AG04450 (cell line): ENCODE measurements at places on chromosomes 2 and 18.

DNA sequence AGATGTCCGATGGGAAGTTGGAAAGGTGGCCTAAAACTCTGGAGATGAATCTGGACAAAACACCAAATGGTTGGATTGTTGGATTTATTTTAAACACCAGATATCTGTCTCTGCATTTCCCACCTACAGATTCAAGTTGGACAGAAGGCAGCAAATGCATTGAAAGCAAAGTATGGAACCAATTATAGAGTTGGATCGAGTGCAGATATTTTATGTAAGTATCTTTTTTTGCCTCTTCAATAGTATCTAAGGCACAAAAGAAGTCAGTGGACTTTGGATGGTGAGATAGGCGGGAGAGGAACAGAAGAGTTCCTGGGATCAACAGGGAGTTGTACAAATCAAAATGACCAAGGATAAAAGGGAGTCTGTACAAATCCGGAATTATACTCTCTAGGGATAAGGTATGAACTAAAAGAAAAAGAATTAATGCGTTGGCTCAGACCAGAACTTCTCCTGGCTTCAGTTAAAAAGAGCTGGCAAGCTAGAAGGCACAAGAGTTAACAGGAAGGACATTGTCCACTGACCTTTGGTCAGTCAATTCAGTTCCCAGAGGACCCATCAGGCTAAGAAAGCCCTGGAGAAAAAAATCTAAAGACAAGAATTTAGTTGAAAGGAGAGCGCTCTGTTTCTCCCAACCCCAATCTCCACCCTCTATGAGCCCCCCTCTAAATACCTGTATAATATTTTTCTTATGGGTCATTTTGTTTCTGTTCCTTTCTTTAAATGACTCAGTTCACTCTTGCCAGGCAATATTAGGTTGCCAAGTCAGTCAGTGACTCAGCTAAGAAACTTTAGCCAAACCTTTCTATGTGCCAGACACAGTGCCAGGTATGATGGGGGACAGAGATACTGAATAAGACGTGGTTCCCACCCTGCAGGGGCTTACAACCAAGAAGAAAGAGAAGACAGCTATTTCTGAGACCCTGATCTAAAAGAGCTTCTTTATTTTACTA lies 29.1 kb downstream of the CPO start:
- no peak for DNase-seq

DNA sequence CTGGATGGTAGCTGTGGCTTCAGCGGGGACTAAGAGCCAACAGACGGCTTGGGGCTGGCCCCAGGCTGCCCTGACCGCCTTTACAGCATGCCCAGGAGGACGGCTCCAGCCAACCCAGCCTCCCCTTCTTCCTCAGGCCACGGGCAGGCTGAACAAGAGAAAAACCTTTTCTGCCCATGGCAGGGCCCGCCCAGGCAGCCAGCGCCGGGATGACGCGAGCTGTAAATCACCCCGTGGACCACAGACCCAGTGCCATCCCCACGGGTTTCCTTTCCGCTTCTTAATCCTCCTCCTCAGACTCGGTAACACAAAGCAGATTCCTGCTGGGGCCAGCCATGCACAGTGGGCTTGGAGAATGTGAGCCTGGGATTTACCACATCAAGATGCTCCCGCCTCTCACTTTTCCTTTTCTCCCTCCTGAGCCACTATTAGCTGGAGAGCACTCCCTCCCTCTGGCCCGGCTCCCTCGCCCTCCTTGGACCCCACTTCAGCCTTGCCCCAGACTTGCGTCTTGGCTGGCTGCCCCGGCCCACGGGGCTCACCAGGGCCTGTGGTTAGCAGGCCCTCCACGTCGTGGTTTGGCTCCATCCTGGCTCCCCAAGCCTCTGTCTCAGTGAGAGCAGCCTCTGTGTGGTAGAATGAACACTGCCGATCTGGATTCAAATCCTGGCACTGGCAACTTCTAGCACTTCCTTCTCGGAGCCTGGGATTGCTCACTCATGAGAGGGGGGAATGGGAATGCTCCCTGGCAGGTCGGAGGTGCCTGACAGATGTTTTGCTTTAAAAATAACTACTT lies 31.4 kb downstream of the ATOH8 start:
- no peak for DNase-seq

- no peak for DNase-seq
Measured at GRCh38 chr18:13572148-13572547, 154.2 kb downstream of the FAM210A start.

DNA sequence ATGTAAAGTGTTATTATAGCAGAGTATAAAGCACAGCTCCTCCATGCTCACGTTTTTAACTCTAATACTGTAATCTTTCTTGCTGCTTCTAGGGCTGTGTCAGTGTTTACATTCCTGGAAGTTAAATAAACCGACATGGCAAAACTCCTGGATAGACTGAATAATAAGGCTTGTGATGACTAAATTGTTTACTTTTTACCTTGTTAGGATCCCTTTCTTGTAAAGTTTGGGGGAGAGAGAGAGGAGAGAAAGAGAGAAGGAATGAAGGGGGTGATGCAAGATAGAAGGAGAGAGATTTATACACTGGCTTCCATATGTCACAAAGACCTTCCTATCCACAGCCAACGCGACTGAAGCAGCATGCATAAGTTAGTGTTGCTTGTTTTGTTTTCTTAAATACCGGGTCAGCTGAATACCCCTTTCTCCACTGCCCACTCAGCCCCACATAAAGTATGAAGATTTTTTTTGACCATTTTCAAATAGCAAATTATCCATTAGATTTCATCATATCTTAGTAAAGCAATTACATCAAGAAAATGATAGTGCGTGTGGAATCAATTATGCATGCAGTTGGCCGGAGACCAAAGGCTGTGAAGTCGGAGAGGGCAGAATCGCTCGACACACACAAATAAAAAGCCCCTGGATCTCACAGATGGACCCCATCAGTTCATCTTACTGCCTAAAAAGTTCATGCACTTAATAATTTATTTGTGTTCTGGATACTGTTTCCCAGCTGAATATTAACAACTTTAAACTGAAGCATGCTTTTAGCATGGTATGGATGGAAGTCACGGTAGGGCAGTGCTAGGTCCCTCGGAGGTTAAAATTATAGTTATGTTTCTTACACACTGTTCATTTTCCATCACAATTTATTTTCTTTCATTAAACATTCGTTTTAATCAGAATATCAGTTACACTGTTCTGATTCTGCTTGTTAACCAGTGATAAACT lies 20.1 kb downstream of the BCL11A start:
- peak; percentile 86 for DNase-seq

GRCh38 chr2:151562398-151562797 lies 152.7 kb downstream of the RIF1 start:
- DNase-seq = no peak

- no peak for DNase-seq
Measured at GRCh38 chr2:185663811-185664210, 74.8 kb upstream of the FSIP2 start.

DNA sequence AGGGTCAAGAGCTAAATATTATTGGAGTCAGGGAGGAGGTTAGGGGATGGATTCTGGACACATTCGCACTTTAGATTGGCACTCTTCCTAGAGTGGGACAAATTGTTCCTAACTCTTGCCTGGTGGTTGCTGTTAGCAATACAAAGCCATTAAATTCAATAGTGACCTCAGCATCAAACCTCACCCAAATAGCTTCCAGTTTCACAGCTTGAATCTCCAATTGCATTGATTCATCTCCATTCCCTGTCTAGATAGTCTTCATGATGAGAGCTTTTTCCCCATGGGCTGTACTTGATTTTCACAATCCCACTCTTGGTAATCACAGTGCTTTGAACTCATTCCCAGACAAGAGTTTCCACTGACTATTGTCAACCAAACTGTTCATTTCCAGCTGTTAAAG lies 585.9 kb upstream of the SYT4 start:
- no peak for DNase-seq

GRCh38 chr2:58959996-58960395 lies 718.9 kb upstream of the FANCL start:
- no peak for DNase-seq

DNA sequence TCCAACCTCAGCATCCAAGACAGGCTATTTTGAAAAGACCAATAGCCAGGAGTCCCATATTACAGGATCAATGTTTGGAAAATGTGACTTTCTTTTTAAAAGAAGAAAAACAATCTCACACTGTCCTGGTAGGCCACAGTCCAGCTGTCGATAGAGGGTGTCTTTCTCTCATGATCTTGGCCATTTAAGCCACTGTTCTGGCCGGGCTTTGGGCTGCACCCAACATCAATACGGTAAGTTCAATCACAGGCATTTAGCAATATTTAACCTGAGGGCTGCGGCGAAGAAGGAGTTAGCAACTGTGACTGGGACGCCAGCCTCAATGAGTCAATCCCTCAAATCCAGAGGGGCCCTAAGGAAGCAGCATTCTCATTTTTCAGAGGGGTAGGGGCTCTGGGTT lies 69.0 kb downstream of the CELF4 start:
- DNase-seq = no peak

DNA sequence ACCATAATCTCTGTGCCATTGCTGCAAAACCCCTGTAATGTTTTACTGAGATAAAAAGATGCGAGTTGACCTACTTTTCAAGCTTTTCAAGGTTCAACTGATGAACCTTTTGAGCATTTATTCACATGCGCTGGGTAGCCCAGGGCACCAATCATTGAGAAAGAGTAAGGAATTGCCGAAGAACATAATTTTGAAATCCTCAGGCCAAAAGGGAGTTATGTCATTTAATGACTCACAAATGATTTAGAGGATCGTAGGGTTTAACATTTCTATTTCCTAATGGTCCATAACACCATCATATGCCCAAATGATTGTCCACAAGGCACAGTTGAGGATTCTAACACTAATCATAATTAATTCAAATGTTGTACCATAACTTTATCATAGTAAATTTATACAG lies 20.2 kb upstream of the DLX1 start:
- DNase-seq = no peak

- no peak for DNase-seq
Measured at GRCh38 chr2:128468186-128468920, 149.7 kb upstream of the HS6ST1 start.

DNA sequence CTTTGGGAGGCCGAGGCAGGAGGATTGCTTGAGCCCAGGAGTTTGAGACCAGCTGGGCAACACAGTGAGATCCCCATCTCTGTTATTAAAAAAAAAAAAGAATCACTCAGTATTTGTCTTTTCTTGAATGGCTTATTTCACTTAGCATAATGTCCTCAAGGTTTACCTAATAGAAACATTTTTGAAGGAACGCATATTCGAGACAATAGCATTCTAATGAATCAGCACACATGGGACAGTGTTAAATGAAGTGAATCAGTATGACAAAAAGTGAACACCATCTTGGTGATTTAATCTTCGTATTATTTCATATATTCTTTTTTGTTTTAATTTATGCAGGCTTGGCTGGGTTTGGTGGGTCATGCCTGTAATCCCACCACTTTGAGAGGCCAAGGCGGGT lies 44.7 kb downstream of the WIPF1 start:
- no peak for DNase-seq

- no peak for DNase-seq
Measured at GRCh38 chr18:61860302-61860701, 32.5 kb downstream of the RNF152 start.

DNA sequence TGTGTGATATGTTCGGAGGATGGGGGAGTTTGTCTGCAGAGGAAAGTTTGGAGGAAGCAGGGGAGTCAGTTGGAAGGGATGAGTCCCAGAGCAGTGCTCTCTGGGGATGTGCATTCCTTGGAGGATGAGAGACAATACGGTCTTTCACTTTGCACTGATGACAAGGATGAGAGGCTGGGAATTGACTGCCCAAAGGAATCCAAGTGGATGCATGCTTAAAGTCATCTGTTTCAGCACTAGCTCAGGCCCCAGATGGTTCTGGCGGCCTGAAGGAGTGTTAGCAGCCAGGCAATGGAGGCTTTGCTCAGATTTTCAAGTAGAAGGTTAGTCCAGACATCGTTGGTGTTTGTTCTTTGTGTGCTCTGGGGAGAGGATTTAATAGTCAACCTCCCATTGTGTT lies 100.2 kb downstream of the CRIM1 start:
- no peak for DNase-seq

GRCh38 chr2:65587779-65588178 lies 155.4 kb upstream of the SPRED2 start:
- DNase-seq = no peak

DNA sequence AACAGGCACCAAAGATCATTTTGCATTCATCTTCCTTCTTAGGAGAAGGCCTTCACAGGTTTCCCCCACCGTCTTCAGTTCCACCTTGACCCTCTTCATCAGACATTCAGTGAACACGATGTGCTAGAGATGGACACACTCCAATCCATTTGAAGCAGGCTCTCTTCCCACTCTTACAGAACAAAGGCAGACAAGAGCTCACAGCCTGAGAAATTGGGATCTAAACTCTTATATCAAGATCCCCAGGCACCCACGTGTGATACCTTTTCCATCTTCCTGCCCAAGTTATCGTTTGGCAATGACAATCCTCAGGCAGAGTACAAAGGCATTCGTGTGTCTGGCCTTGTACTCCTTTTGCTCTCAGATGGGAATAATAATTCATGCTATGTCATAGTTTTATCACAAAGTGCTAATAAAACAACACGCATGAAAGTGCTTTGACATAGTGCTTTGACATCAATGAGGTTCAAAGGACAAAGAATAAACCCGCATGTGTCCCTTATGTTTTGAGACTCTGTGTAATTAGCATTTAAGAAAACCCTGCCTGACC lies 369.3 kb upstream of the KLHL29 start:
- no peak for DNase-seq

GRCh38 chr2:1972948-1973347 lies 228.6 kb upstream of the PXDN start:
- no peak for DNase-seq

GRCh38 chr2:213740453-213740852 lies 456.2 kb downstream of the SPAG16 start:
- no peak for DNase-seq

DNA sequence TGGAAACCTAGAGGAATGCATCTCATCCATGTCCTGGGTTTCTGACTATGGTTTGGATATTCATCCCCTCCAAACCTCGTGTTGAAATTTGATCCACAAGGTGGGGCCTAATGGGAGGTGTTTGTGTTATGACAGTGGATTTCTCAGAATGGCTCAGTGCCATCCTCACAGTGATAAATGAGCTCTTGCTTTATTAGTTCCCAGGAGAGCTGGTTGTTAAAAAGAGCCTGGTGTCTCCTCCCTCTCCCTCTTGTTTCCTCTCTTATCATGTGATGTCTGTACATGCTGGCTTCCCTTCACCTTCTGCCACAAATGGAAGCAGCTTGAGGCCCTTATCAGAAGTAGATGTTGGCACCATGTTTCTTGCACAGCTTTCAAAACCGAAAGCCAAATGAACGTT lies 424.3 kb downstream of the DCC start:
- DNase-seq = no peak

- DNase-seq = no peak
Measured at GRCh38 chr2:223734346-223734745, 103.0 kb downstream of the AP1S3 start.

GRCh38 chr2:225458431-225459117 lies 59.1 kb downstream of the NYAP2 start:
- no peak for DNase-seq

DNA sequence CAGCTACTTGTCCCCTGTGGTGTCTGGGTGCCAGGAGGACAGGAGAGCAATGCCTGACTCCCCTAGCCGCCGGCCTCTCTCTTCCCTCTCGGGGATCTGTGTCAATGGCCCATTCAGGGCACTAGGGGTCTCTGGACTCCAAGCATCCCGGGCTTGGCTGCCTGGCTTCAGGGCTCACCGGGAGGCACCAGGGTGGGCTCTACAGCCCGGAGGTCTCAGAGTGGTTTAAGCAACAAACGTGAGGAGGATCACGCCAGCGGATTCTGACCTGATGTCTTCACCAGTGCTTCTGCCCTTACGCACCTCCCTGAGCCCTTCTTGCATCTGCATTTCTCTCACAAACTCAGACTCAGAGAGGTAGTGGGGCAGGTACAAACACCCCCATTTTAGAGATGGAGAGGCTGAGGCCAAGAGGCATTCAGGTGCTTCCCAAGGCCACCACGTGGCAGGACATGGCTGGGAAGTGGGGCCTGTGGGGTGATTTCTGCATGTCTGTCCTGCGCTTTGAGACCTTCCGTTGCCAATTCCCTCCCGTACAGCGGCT lies 243.0 kb downstream of the CELF4 start:
- DNase-seq = no peak
